ENCODE measurements at places on chromosomes 2 and 18.

DNA sequence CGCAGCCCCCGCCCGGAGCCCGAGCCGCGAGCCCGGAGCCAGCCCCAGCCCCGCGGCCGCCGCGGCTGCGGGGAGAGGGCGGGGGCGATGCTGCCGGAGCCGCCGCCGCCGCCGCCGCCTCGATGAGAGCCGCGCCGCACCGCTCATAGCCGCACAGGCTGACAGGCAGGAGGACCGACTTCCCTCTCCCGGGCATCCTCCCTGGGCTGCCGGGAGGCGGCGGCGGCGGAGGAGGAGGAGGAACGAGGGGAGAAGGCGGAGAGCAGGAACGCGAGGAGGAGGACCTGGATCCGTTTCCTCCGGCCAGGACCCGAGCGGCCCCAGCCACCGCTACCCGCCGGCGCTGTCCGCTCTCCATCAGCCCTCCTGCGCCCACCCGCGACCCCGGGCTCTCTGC, 370 bp downstream of the KLHL29 start:
- no peak for DNase-seq

DNA sequence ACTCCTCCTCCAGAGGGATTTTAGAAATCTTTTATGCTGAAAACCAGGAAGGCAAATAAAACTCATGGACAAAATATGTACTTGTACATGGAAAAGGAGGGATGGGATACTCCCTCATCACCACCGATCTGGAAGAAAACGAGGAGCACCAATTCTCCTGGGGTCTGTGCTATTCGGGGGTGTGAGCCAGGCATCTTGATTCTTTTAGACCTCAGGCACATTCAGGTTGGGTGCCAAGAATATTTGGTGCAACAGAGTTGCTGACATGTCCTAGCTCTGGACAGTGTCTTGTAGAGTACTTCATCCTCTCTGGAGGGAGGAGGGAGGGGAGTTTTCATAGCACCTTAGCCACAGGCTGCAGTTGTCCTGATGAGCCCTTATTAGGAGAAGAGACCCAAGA, 163.0 kb downstream of the PRKCE start:
- DNase-seq: no peak

DNA sequence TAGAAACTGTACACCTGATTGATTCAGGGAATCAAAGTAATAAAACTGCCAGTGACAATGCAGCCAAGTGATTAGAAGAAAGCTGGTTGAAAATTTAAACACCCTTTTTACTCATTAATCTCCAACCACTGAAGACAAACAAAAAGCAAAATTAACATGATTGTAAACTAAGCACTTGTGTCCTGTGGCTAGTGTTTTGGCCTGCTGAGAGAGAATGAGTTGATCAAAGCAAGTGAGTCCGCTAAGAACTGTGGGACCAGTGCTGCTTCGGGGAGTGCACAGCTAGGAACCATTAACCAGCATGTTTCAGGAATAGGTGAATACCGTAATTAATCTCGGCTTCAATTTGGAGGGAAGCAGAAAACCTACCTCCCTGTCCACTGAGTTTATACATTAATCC, 13.6 kb upstream of the PAPOLG start:
- no peak for DNase-seq

DNA sequence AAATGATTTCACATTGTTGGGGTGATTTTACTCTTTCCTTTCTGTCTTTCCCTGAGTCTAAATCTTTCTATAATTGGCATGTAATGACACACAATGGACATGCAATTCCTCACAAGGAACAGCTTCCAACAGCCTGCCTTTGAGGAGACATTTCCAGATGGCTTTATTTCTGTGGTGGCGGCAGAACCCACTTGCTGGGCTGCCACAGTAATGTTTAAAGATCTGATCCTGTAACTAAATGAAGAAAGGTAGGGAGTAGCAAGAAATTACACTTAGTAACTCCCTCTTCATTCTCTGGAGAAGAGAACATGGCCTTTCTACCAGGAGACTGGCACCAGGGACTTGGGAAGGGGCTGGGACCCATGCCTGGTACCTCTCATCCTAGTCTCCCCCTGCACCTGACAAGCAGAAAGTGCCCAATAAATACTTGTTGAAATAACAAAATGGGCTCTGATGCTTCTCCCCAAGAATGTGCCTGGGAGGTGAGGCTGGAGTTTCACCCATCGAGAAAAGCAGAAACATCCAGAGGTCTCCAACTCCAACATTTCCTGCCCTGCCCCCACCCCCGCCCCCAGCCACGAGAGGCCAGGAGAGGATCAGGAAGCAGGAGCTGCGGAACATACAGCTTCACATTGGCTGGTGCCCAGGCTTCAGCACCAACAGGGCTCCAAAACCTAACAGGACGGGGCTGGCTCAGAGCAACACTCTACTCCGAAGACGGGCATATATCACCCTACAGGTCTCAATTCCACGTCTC, 92.1 kb downstream of the PXDN start:
- DNase-seq: no peak

- DNase-seq: no peak
Observed at GRCh38 chr2:24708537-24709152, 84.5 kb downstream of the PTRHD1 start.

DNA sequence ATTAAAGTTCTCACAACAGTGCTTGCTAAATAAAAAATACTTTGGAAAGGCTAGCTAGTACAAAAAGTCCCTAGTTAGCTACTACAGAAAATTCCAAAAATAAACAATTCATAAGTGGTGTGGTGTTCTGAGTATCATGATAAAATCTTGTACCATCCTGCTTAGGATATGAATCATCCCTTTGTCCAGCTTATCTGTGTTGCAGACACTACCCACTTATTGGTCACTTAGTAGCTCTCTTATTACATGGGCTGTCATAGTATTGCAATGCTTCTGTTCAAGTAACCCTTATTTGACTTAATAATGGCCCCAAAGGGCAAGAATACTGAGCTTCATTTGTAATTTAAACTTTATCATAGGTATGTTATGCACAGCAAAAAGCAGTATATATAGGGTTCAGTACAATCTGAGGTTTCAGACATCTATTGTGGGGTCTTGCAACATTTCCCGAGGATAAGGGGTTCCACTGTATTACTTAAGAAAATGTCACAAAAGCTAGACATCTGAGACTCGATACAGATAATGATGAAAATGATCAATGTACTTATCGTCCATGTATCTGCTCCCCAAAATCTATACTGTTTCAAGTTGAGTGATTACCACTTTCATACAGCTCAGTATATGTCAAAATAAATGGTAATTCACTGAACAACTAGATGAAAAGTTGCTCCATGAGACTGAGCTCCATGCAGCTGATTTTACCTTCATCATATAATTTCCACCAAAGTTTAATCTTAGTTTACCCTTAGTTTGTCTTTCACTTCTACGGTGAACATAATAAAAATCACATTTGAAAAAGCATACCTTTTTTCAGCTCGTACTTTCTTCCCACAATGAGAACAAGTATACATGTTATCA, 93.8 kb downstream of the C2orf74 start:
- no peak for DNase-seq

GRCh38 chr2:170095380-170095779, 82.6 kb upstream of the MYO3B start:
- DNase-seq: no peak

GRCh38 chr2:23538566-23538965, 153.6 kb downstream of the KLHL29 start:
- no peak for DNase-seq

GRCh38 chr2:50582164-50582563, 449.8 kb downstream of the NRXN1 start:
- DNase-seq: no peak

GRCh38 chr2:110871637-110872036, 139.3 kb downstream of the ACOXL start:
- no peak for DNase-seq

DNA sequence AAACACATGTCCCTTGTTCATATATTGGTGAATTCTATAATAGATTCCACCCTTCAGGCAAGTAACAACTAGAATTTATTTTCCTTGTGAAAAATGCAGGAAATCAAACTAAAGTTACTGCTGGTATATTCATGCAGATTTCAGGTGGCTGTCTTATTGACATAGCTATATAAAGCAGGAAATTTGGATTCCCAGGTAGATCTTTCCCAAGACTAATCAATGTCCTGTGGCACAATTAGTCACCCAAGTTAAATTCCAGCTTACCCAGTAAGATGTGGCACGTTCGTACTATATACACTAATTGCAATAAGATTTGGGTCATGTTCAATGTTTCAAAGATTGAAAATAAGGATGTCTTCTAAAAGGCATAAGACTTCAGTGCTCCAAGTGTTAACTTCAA, 42.0 kb downstream of the MYO5B start:
- no peak for DNase-seq

GRCh38 chr2:39534095-39534711, 97.1 kb upstream of the MAP4K3 start:
- DNase-seq: no peak

DNA sequence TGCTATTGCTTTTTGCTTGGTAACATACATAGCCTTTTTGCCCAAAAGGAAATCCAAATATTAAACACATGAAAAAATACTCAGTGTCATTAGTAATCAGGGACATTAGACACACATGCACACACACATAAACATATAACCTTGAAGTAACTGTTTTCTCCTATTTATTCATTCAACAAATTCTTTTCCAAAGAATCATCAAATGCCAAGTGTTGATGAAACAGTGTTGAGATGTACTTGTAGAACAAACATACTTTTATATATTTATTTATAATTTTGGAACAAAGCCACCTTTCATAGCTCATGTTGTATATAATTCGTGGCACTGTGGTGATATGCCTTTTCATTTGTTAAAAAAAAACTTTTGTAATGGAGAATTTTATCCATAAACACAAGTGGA, 81.0 kb downstream of the APLF start:
- DNase-seq: no peak

DNA sequence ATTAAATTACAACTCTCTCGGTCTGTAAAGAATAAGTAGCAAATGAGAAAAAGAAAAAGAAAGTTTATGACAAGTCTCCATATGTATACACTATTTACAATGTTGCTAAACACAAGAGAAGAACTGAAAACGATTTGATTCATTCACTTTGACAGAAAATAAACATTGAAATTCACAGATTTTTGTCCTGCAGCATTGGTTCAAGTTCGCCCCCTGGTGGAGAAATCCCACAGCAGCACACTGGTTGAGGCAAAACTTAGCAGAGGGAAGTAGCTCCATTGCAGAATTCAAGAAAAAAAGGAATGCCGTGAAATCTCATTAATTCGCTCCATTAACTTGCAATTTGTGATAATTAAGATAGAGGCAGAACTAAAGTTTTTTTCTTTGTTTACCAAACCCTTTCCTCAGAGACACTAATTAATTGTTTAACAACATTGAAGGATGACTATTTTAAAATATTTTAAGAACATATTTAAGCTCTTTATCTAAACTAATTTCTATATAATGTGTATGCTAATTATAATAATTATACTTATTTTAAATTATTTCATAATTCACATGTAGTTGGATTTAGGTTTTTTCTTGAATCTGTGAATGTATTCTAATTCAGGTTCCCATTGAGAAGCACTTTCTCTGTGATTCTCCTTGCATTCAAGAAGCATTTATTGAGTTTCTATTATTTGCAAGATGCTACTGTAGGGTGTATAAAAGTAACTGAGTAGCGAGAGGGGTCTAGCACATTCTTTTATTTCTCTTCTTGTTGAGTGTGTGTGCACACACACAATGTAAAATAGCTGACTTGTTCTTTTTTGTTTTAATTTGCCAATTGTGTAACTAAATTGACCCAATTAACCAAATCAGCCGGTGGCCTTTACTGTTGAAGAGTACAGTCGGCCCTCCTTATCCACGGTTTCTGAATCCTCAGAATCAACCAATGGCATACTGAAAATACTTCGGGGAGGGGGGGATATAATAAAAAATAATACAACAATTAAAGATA, 74.1 kb downstream of the COL4A3 start:
- peak; percentile 19 for DNase-seq

DNA sequence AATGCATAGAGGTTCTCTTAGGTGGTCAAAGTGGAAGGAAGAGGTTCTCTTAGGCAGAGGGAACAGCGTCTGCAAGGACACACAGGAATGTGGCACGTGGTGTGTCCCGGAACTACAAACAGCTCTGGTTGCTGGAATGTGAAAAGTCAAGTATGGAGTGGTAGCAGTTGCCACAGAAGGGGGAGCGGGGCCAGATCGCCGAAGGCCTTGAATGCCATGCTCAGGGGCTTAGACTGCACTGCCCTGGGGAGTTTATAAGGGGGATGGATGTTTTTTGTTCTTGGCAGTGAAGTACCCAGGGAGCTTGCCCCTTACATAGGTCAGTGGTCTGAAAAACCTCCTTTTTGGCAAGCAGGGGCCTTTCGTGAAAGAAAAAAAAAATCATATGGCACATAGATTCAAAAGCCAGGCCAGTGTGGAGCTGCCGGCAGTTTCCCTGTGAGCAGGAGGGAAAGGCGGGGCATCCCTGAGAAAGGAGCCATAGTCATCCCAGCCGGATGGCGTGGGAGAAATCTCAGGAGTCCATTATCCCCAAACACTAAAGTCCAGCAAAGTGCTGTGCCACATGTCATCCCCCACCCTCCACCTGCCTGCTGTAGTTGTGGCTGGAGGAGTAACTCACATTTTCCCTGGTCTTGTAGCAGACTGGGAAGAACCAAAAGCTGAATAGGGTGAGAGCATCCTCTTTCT, 45.4 kb downstream of the GORASP2 start:
- DNase-seq: no peak

GRCh38 chr18:58687871-58688308, 16.6 kb downstream of the MALT1 start:
- DNase-seq: no peak

- DNase-seq: no peak
Observed at GRCh38 chr2:39778233-39778632, 825 bp downstream of the THUMPD2 start.

All from central memory CD8-positive, alpha-beta T cell (primary cell).